ENCODE measurements at places on chromosomes 2 and 18.

DNA sequence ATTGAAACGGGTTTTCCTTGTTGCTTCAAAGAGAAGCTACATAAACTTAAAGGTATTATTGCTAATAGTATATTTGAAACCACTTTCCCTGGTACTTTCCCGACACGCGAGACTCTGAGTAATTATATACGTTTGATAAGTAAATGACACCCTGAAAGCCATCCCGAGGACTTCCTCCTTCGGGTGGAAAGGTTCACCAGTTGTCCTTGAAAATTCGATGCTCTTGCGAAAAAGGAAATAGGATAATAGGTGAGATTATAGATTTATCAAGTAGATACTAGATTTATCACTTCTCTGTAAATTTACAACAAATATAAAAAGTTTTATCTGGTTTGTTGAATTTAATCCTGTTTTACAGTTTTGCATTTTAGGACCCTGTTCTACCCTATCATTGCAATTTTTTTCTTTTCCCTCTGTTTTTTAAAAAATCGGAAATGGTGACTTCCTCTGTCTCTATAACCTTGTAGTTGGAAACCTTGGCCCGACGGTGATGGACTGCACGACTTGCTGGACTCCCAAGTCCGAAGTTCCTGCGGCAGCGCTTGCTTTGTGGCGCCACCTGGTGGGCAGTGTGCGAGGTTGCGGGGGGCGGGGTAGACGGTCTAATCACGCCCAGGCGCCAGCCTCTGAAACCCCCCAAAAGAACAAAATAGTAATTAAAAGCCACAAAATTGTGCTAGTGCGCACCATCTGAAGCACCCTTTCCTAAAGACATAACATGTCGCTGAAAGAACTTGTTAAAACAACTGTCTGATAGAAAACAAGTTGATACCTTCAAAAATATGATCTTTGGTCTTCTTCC lies 972 bp upstream of the DLX2 start:
- DNase-seq = peak; percentile 43

- no peak for DNase-seq
These were observed 108.2 kb upstream of the CTDP1 start for GRCh38 chr18:79571211-79572092.

- DNase-seq = no peak
These were observed 12.7 kb upstream of the DUSP2 start for GRCh38 chr2:96157649-96158553.

DNA sequence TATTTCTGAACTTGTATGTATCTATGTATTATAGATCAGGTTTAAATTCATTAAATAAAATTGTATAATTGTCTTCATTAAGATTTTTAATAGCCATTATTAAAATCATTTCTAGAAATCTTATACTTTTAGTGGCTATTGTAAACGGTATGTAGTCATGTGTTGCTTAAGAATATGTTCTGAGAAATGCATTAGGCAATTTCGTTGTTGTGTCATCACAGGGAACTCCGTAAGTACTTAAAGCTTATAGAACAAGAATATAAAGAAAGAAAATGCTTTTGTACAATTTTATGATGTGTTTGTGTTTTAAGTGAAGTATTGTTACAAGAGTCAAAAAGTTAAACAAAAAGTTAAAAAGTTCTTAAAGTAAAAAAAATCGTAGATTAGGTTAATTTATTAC lies 765.8 kb downstream of the METTL4 start:
- no peak for DNase-seq

GRCh38 chr2:118250463-118250862 lies 162.2 kb downstream of the INSIG2 start:
- no peak for DNase-seq

- DNase-seq = no peak
These were observed 72.1 kb downstream of the PSMG2 start for GRCh38 chr18:12774982-12775381.

DNA sequence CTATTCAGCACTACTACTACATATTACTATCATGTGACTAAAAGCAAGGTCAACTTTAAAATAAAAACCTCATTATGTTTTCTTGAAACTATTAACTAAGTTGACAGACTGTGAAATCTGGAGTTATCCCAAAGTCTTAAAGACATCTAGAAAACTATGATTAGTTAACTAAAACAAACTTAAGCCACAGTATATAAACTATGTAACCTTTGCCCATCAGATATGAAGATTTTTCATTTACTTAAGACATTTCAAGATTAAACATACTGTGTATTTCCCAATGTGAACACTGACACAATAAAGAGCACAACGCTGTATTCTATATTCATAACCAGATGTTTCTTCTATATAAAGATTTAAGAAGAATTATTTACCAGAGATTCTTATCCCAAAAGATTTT lies 33.5 kb upstream of the CACNB4 start:
- no peak for DNase-seq

GRCh38 chr2:20172273-20173055 lies 52.5 kb downstream of the SDC1 start:
- DNase-seq = no peak

DNA sequence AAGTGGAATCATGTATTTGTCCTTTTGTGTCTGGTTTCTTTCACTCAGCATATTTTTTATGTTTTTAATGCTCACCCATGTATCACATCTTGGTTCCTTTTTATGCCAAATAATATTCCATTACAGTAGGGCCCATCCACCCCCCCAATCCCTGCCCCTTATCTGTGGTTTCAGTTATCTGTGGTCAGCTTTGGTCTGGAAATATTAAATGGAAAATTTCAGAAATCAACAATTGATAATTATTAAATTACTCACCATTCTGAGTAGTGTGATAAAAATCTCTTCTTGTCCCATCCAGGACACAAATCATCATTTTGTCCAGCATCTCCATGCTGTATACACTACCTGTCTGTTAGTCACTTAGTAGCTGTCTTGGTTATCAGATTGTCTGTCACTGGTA lies 66.7 kb downstream of the BIRC6 start:
- no peak for DNase-seq

All from gastrocnemius medialis (tissue), 4 donors.